ENCODE measurements at places on chromosomes 3 and 15.

DNA sequence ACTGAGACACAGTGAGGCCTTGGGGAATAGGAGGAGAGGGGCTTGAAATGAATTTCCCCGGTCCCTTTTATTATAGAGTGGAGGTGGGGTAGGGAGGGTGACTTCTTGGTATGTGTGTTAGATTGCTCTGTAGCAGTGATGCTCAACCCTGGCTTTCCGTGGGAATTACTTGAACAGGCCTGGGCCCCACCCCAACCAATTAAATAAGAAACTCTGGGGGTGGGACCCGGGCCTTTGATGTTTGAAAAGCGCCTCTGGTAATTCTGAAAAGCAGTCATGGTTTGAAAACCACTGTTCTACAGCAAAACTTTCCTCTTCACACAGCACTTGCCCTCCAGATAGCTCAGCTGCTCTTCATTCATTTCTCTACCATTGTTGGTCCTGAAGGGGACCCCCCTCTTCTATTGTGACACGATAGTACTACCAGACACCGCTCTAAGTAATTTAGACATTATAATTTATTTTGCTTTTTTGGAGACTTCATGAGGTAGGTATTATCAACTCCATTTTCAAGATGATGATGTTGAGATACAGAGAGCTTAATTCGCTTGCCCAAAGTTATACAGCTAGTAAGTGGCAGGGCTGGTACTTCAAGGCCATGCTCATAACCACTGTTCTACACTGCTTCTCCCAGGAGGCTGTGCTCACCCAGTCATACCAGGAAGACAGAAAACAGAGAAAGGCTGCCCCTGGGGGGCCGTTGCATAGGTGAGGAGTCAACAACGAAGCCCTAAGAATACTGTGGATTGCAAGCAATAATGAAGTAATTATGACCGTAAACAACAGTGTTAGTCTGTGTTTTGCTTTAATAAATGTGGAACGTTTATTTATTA lies 176.2 kb downstream of the PEX5L start:
- DNase-seq: no peak

DNA sequence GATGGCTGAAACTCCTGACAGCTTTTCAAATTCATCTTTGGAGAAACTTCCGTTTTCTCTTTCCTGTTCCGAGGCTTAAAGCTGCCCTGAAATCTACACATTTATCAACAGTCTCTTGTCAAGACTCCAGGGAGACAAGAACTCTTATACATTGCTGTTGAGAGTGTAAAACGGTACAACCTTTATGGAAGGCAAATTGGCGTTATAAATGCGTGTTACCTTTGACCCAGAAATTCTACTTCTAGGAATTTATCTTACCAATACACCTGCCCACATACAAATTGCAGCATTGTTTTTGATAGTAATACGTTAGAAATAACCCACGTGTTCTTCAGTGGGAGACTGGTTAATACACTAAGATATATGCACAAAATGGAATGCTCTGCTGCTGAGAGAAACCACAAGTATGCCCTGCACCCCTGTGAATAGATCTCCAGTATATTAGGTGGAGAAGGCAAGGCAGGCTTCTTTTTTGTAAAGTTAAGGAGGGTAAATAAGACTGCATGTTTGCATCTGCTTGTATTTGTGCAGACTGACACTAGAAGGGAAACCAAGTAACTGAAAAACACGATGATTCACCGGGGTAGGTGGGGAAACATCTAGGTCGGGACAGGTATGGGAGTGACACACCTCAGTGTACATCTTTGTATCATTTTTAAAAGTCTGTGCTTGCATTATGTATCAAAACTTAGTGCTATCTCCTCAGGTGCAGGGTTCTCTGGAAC lies 97.5 kb downstream of the IGF1R start:
- no peak for DNase-seq

GRCh38 chr15:73233623-73234022 lies 135.1 kb downstream of the HCN4 start:
- no peak for DNase-seq

- DNase-seq: no peak
Observed at GRCh38 chr15:90063770-90064247, 38.5 kb downstream of the IDH2 start.

DNA sequence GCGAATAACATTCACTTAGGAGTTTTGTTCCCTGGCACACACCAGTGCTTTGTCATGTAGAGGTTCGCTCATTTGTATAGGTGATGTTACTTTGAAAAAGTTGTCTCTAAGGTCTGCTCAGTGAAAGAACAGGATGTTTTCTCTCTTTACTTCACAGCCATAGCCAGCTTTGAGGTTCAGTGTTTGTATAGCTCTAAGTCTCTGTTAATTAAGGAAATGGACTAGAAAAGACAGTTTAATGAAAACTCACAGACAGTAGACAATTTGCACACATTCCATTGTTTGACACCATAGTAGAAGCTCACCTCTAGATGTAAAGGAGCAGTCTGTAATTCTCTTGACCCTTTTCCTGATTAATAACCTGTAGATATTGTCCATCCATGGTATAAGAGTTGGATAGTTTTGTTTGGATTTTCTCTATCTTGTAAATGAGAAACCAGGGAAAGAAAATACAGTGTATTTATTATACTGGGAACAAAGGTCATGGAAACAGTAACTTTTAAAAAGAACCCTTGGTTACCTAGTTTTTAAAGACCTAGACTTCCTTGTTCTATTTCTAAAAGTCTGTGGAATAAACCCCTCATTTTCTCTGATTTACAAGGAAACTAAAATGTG lies 50.4 kb downstream of the PDE8A start:
- no peak for DNase-seq

DNA sequence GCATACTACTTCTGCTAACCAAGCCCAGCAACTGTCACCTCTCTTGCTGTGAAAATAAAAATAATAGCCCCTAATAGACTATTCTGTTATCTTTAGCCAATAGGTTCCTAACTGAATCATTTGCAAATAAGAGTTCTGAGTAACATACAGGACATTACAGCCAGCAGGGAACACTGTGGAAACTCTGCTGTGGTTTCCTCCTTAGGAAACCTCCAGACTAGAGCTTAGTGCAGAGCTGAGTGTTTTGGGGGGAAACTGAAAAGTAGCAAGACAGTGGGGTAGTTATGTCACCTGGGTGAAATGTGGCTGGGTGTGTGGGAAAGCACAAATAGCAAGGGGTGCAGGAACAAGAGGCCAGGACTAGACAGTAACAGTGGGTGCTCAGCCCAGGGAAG lies 32.4 kb downstream of the DZIP1L start:
- DNase-seq: no peak

- no peak for DNase-seq
Observed at GRCh38 chr3:128851601-128852000, 27.8 kb upstream of the ACAD9 start.

- DNase-seq: no peak
Observed at GRCh38 chr3:14640157-14640562, 11.4 kb upstream of the CCDC174 start.

- DNase-seq: no peak
Observed at GRCh38 chr3:57080171-57080570, 19.7 kb downstream of the SPATA12 start.

- DNase-seq: no peak
Observed at GRCh38 chr3:119809249-119810017, 27.5 kb downstream of the NR1I2 start.

DNA sequence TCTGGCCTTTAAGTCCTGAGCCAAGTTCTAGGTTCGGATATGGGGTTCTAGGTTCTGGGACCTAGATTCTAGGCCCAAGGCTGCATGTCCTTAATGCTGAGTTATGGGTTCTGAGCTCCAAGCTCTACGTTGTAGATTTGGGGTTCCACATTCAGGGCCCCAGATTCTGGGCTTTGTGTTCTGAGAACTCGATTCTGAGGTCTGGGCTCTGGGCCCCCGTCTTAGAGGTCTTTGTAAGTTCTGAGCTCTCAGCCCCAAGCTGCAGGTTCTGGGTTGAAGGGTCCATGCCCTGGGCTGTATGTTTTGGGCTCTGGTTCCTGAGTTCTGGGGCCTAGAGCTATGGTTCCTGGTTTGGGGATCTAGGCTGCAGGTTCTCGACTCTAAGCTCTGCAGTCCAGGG lies 10.0 kb upstream of the DNAJB8 start:
- DNase-seq: no peak

DNA sequence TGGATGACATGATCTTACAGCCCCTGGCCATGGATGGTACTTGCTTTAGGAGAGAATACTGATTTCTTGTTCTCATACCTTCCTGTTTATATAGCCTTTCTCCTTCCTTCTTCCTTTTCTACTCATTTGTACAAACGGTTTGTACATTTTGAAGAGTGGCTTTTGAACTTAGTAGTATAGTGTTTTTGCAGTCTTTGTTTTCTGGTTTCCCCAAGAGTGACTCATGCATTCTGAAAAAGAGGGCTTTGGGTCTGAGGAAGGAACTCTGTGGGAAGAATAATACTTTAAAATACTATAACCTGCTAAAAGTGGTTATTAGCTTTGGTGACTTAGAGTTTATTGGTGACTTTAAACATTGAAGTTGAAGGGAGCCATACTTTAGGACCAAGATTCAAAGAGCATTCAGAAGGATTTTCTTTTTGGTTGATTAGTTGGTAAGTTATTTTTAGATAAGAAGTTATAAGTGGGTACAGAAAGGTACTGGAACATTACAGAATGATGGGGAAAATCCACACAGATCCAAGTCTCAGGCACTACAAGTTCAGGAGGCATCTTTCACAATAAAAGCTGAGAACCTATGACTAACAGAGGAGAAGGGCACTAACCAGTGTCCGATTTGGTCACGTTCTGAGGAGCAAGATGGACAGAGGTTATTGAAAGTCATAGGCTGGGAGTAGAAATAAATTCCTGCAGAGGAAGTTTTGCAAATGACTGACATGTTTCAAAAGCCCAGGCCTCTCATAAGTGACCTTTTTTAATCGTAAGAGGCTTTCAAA lies 369.6 kb upstream of the AZI2 start:
- no peak for DNase-seq

DNA sequence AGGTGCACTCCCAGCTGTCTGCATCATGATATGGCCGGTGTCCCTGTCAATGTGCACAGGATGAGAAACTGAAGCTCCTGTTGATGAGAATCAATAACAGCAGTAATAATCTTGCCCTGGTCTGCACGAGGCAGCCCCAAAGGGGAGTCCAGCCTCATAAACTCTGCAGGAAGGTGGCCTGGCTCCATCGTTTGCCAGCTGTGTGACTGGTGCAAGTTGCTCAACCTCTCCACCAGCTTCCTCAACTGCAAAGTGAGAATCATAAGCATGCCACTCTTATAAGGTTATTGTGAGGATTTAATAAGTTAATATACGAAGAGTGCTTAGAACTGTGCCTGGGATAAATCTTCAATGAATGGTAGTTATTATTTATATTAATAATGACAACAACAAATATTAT lies 203.4 kb upstream of the HES1 start:
- no peak for DNase-seq

DNA sequence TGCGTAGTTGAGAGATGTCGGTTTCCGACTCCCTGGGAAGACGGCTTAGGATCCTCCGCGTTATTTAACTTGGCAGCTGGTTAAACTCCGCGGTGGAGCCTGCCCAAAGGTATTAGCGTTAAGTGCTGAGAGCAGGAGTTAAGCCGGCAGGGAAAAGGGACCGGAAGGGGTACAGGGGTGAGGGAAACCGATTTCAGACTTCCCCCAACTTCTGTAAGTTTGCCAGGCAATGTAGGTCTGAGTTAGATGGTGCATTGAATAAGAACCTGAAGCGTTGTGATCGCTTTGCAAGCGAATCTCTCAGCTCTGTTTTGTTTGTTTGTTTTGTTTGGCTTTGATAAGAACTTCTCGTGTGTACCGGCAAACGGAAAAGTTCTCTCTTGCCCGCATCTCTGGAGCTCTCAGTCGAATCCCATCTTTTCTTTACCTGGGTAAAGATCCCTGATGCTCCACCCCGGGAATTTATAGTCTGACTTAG lies 6.0 kb upstream of the FEZF2 start:
- no peak for DNase-seq

DNA sequence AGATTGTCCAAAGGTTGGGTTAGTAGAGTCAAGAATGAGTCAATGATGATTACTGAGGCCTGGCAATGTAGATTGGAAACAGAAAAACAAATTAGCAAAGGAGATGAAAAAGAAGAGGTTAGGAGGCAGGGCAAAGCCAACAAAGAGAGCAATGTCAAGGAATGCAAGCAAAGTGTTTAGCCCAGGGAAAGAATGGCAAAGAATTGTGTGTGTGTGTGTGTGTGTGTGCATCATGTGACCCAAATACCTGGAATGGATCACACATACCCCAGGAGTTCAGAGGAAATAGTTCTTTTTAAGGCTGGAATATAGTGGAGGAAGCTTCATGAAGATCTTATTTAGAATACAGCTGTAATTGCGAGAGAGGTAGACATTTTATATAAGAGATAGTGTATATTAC lies 831.7 kb upstream of the ARPP21 start:
- no peak for DNase-seq

GRCh38 chr3:169286992-169287391 lies 376.5 kb downstream of the MECOM start:
- DNase-seq: no peak

- DNase-seq: no peak
Observed at GRCh38 chr3:88219138-88219792, 69.5 kb downstream of the C3orf38 start.

DNA sequence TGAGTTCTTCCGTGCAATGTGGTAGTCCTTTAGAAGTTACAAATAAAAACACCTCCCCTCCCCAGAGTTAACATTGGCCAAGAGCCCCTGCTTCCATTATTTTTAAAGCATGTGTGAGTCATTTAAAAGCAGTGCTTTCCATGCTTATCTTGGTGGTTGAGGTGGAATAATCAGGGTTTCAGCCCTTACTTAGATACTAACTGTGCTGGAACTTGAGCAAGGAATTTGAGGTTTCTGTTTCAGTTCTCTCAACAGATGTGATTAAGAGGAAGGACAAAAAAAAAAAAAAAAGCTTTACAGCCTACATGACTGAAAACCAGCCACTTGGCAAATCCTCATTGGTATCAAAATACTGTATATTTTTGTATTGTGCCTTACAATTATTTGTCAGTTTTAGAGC lies 64.5 kb downstream of the CGNL1 start:
- DNase-seq: no peak

DNA sequence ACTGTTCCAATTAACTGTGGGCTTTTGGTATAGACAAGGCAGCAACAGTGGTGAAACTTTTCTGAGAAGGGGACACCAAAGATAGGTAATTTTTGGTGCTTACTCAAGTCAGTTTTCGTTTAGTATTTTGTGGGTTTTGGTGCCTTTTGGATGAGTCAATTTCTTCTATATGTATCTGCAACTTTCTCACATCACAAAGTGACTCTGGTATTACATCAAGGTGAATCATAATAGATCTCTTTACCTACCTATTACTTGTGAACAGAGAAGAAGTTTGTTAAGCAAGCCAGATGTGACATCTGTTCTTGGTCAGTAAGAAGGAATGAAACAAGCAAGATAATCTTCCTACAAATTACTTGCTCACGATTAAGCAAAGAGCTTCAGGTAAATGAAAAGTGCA lies 732.4 kb upstream of the DPPA4 start:
- no peak for DNase-seq

GRCh38 chr3:9037144-9037711 lies 74.0 kb upstream of the RAD18 start:
- DNase-seq: peak; percentile 44

- DNase-seq: no peak
Observed at GRCh38 chr3:62965311-62965710, 90.1 kb upstream of the CADPS start.

- no peak for DNase-seq
Observed at GRCh38 chr3:129687586-129688125, 81.2 kb upstream of the PLXND1 start.

- DNase-seq: no peak
Observed at GRCh38 chr15:77361456-77361855, 58.4 kb downstream of the PEAK1 start.

GRCh38 chr3:161700998-161701397 lies 204.4 kb downstream of the OTOL1 start:
- DNase-seq: no peak

GRCh38 chr3:193240850-193241706 lies at the start of gene PLAAT1:
TSS of gene PLAAT1 (plus strand) at chr3:193241222. CDS start at chr3:193255651, 14,429 bp downstream.
- peak; percentile 79 for DNase-seq
